ENCODE measurements at places on chromosomes 2 and 18. TPM values are rescaled to one million over a fixed set of nuclear protein-coding genes. Genes with fewer than 3 reads are reported as not detected.

PSMA8 gene
- total RNA-seq = not detected

- no peak for DNase-seq
Observed at GRCh38 chr2:197500503-197501131, 438 bp downstream of the HSPE1 start.

DNA sequence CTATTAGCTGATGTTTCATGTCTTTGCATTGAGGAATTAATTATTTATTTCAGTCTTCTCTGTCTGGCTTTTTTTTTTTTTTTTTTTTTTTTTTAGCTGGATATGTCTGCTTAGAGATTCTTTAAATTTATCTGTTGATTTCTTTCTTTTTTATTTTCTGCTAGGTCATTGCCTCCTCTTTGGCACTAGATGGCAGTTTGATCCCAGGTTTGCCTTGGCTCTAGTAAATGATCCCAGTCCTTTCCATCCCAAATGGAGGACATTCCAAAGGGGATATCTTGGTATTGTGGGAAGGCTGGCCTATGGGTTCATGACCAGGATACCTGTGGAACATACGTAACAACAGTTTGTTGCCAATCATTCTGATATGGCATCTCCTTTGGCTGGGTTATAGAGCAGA lies 339.5 kb upstream of the GCFC2 start:
- no peak for DNase-seq

DNA sequence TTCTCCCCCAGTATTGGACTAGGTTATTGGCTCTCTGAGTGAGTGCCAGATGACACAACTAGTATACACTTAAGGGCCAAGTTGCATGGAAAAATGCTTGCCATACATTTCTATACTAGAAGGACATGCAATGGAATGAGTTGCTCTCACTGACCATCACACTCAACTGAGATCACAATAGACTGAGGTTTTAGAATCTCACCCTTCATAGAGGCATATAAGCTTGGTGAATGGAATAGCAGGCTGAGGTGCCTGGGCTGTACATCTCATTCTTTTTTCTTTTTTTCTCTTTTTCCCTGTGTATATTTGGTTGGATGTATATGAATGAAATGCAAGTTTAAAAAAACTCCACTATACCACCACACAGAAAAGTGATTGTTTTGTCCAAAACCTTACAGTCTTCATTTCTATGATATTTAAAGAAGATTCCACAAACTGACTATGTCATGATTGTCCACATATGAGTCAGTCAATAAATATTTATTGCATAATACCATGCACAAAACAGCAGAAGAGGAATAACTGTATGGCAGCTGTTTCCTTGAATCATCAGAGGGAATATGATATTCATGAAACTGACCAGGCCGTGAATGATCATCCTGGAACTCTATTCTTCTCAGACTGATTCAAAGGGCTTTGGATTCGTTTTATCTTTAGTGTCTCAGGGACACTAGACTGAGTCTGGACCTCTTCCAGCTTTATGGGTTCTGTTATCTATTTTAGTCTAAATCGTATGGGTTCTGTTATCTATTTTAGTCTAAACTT lies 122.6 kb upstream of the STK17B start:
- DNase-seq = no peak

- DNase-seq = no peak
Observed at GRCh38 chr2:219213486-219214071, 5.2 kb downstream of the ABCB6 start.
